ENCODE measurements at places on chromosomes 13 and 19.

- no peak for DNase-seq
These were observed 693.4 kb downstream of the PCDH9 start for GRCh38 chr13:66536746-66537145.

GRCh38 chr19:16142032-16142580 is 1.4 kb upstream of the HSH2D start:
- DNase-seq = no peak

DNA sequence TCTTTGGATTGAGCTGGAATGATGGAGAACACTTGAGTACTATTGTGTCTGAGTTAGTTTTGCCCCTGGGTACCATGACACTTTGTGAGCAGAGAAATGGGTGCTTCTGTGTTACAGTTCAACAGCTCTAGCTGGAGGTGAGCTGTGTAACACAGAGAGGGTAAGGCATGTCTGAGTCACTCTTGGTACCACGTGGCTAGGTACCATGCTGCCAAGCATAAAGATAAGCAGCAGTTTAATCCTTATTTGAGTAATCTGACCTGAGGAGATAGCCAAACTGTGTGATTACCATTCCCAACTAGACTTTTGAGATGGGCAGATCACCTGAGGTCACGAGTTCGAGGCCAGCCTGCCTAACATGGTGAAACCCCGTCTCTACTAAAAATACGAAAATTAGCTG is 122.0 kb downstream of the OLFM4 start:
- no peak for DNase-seq

GRCh38 chr19:43711751-43712355 is 4.0 kb upstream of the IRGC start:
- DNase-seq = no peak

- DNase-seq = no peak
These were observed 15.2 kb downstream of the EPN1 start for GRCh38 chr19:55690109-55690768.

GRCh38 chr19:28519952-28520861 is 692.7 kb downstream of the UQCRFS1 start:
- no peak for DNase-seq

DNA sequence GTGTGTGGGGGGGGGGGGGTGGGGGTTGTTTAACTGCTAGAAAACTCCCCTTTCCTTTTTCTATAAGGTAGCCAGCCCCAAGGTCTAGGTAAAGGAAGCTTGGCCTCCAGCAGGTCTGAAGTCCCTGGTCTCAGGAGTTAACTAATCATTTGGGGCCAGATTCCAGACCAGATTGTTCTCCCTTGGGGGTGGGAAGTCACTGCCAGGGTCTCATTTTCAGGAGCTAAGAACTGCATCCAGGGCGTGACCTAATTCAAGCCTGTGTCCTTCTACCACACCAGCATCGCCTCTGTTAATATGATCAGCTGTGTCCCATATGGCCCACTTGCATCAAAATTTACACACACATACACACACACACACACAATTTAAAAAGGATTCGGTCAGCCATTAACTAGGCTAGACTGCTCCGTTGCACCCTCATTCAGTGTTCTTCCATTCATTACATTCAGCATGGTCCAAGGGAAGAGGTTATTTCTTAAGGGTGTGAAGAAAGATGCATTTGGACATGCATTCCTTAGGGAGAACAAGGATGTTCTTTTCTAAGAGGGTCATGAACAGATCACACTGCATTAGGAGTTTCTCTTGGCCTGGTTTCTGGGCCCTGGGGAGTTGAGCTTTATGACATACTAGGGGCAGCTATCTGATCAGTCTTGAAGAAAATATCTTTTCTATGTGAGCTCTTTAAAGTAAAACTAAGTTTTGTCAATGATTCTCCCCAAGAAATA is 91.0 kb downstream of the FGF14 start:
- DNase-seq = no peak

DNA sequence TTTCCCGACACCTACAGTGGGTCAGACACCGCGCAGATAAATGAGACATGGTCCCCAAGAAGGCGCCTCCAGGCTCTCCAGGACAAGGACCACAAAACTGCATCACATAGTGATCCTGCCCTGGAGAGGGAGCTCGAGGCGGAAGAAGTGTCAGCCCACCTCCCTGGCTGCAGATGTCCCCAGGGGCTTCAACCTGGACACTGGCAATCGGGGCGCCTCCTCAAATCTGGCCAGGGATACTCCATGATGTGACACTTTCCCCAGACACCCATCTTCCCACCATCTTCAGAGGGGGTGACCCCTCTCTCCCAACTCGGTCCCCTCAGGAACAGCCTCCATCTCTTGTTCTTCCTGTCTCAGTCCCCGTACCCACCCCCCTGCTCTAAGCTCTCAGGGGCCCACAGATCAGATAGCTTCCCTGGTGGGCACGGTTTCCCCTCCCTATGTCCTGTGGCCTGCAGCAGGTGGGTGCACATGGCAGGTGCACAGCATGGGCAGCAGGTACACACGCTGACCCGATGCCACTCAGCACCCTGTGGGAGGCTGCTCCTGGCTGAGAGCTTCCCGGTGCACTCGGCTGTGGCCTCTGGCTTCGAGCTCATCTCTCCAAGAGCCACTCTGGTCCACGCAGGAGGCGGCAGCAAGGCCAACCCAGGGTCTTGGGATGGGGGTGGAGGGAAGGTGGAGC is 61.2 kb downstream of the PEPD start:
- DNase-seq = no peak

GRCh38 chr19:33470686-33471085 is 50.9 kb downstream of the PEPD start:
- DNase-seq = no peak

- DNase-seq = no peak
These were observed 78.0 kb downstream of the ZC3H13 start for GRCh38 chr13:45974500-45974899.

DNA sequence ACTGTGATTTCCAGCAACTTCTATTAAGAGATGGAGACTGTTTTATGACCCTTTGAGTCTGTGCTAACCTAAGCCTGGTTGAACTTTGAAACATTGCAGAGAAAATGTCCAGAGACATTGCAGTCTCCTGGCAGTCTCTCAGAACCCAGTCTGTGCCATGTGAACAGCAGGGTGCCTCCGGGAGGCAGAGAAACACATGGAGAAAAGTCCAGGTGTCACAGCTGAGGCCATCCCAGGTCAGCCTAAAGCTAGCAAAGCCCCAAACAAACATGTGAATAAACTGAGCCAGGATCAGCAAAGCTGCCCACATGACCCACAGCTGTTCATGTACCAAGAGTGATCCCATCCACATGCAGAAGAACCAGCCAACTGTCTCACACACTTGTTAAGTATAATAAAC is 7.8 kb downstream of the CYP4F11 start:
- DNase-seq = no peak

DNA sequence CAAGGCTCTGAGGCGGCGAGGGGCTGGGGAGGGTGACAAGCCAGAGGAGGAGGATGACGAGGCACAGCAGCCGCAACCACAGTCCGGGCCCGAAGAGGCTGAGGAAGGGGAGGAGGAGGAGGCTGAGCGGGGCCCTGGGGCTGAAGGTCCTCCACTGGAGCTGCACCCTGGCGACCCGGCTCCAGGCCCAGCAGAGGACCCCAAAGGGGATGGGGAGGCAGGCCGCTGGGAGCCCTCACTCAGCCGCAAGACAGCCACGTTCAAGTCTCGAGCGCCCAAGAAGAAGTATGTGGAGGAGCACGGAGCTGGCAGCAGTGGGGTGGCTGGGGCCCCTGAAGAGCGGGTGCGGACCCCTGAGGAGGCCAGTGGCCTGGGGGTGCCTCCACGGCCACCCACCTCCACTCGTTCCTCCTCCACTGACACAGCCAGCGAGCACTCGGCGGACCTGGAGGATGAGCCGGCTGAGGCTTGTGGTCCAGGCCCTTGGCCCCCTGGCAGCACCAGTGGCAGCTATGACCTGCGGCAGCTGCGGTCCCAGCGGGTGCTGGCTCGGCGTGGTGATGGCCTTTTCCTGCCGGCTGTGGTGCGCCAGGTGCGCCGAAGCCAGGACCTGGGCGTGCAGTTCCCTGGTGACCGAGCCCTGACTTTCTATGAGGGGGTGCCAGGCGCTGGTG is 2.9 kb downstream of the CIC start:
- DNase-seq = no peak

DNA sequence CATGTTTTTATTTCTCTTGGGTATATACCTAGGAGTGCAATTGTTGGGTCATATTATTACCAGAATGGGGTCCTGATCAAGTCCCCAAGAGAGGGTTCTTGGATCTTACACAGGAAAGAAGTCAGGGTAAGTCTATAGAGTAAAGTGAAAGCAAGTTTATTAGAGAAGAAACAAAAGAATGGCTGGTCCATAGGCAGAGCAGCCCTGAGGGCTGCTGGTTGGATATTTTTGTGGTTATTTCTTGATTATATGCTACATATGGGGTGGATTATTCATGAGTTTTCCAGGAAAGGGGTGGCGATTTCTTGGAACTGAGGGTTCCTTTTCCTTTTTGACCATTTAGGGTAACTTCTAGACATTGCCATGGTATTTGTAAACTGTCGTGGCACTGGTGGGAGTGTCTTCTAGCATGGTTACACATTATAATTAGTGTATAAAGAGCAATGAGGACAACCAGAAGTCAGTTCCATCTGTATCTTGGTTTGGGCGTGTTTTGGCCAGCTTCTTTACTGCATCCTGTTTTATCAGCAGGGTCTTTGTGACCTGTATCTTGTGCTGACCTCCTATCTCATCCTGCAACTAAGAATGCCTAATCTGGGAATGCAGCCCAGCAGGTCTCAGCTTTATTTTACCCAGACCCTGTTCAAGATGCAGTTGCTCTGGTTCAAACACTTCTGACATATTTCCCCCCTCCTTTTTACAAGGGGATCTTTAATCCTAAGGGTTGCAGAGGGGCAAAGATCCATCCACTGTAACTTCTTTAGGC is 41.1 kb downstream of the CEACAM1 start:
- DNase-seq = peak; percentile 72

DNA sequence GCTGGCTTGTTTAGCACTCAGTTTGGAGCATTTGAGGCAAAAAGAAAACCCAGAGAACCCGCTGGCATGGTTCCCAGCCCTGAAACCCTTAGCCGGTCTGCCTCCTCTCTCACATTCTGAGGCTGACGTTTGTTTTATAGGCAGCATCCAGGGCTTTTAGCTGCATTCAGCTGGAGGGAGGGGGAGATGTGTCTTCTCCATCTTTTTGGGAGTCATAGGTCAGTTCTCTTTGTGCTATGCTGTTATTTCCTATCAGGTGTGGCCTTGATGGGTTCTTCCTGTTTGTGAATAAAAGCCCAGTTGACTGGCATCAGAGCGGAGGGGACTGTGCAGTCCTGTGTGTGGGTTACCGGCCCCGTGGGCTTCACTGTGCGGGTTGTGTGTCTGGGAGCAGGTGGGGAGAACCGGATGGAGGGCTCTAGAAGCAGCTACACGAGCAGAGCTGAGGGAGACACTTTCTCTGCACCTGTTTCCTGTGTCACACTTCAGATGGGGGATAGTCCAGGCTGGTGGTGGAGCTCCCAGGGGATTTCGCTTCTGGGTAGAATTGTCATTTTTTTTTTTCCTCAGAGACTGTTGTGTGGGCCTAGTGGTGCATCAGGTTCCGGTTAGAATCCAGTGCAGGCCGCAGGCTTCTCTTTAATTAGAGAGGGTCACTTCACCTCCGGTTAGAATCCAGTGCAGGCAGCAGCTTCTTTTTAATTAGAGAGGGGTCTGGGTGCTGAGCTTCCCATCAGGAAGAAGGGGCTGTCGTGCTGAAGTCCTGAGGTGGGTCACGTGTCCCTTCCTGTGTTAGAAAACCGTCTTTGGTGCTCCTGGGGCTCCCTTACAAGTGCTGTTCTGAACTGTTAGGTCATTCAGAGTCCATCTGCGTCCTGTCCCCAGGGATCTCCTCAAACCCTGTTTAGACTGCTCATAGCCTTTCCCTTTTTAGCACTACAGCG is 69.6 kb downstream of the ARHGEF7 start:
- no peak for DNase-seq

DNA sequence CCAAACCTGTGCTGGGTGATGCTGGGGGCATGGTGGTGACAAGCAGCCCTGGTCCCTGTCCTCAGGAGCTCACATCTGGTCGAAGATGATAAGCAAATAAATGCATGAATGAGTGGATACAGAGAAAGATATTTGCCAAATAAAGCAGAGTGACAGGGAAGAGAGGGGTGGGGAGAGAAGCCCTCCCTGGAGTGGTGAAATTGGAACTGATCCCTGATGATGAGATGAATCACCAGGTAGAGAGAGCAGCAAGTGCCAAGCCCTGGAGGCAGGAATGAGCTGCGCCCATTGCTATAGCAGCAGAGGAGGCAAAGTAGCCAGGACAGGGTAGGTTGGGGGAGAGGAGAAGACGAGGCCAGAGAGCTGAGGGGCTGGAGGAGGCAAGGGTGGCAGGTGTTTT is 13.7 kb downstream of the FXYD5 start:
- no peak for DNase-seq

DNA sequence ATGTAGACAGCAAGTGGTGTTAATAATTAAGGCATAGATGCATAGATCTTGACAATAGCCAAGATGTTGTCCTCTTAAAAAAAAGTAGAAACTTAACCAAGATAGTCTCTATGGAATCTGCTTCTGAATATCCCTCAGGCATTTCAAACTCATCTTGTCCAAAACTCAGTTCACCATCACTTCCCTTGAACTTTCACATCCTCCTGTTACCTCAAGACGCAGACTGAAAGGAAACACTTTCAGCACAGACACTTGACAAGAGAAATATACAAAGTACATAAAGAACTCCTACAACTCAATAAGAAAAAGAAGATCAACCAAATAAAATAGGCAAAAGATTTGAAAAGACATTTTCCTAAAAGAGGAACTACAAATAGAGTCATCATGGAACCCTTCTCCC is 451.1 kb downstream of the FOXO1 start:
- no peak for DNase-seq

DNA sequence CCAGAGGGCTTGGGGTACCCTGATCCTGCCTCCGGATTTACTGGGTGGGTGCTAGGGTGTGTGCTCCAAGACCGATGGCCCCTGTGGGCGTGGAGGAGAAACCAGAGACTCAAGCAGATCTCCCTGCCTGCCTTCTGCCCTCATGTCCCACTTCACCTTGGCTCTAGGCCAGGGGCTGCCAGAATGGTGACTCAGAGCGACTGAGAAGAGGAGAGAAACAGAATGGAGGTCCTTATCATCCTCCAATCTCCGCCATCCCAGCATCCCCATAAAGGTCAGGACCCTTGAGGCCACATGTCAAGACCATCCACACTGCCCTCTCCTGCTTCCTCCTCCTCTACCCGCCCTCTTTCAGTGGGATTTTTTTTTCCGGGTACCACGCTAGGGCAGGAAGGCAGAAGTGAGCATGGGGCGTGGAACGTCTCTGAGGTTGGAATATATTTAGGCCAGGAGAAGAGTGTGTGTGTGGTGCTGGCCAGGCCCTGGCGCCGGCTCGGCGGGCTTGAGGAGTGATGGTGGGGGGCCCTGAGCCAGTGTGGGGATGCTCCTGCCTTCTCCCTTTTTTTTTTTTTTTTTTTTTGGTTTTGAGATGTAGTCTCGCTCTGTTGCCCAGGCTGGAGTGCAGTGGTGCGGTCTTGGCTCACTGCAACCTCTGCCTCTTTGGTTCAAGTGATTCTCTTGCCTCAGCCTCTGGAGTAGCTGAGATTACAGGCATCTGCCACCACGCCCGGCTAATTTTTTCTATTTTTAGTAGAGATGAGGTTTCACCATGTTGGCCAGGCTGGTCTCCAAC is 22.3 kb downstream of the IER2 start:
- peak; percentile 87 for DNase-seq
